Thoracic aorta (tissue), 2 donors: ENCODE measurements at places on chromosomes 5 and 9.

GRCh38 chr5:132799392-132799791, 13.7 kb upstream of the SOWAHA start:
- no peak for DNase-seq

DNA sequence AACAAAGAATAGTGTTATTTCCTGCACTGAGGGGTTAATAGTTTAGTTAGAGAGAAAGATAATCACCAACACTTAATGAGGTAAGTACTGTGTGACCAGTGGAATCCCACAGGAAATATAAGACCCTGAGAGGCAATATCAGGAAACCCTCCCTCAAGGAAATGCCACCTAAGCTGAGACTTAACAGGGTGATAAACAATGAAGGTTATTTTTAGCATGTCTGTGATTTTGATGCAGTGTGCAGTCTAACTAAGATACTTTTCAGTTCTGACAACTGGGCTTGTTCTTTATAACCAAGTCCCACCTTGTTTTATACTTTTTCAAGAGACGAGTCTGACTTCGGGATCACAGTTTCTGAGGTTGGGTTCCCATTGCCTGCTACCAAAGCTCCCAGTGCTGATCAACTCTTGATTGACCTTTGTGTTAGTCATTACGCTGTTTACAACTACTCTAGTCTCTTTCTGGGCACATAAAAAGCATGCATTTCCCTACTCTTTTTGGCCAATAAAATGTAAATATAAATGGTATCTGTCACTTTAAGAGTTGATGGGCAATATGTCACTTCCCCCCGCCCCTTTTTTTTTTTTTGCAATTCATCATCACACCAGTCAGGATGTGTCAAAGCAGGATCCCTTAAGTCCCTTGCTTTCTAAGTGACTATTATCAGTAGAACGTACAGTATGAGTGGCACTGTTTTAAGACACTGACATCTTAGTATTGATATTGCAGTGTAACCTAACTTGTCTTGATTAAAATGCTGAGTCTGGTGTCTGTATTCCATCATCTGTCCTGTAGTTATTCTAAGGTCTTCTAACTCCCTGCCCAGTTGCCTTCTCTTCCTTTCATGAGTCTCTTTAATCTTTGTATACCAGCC, 31.4 kb downstream of the C6 start:
- DNase-seq = no peak

DNA sequence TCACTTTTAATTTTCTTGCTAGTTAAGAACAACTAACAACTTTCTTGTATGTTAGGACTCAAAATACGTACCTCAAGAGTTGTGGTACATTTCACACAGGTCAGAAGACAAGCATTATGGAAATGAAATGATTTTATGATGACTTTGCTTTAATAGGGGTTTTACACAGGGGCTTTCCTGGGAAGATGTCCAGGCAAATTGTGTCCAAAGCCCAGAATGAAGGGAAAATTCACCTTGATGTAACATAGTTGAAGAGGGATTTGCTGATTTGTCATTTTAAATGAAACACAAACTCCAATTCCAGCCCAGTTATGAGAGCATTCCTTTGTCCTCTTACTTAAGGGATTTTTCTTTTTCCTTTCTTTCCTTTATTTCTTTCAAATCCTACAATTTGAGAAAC, 89.2 kb downstream of the ARL15 start:
- DNase-seq = no peak

DNA sequence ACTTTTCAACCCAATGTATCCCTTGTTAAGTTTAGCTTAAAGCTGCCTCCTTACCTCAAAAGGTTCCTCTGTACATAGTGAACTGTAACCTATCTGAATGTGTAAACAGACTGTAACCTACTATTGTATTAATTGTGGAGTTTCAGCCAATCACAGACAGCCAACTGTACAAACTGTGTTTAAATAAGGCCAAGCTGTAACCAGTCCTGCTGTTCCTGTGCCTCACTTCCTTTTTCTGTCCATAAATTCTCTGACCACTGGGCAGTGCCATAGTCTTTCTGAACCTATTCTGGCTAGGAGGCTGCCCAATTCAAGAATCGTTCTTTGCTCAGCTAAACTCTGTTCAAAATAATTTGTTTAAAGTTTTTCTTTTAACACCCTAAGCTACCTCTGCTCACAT, 74.7 kb upstream of the DAPK1 start:
- DNase-seq = no peak

GRCh38 chr9:108383796-108384195, 472.0 kb downstream of the ACTL7B start:
- no peak for DNase-seq
